ENCODE measurements at places on chromosomes 6 and 20.

- no peak for DNase-seq
Measured at GRCh38 chr20:38558596-38559360, 22.2 kb upstream of the ADIG start.

- DNase-seq = no peak
Measured at GRCh38 chr6:43260791-43261190, 17.5 kb downstream of the TTBK1 start.

DNA sequence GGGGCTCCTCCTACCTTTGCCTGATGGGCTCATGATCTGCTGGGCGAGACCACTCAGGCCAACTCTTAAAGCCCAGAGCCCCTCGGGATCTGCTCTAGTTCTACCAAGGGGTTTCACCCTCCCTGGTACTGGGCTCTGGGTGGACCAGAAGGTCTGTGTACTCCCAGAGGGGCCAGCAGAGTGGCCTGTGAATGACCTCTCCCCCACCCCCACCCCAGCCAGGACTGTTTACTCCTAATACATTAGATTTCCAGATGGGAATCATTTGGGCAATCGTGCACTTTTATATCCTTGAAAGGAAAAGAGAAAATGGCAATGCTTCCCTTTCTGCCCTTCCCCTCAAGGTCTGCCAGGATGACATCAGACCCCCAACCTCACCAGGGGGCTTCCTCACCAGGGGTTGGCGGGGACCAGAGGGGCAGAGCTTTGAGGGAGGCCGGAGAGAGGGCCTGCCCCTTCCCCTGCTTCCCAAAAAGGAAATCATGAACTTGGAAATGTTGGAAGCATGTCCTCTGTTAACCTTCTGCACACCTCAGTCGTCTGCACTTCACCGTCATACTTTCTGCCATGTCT is 37.1 kb upstream of the PMEPA1 start:
- no peak for DNase-seq

DNA sequence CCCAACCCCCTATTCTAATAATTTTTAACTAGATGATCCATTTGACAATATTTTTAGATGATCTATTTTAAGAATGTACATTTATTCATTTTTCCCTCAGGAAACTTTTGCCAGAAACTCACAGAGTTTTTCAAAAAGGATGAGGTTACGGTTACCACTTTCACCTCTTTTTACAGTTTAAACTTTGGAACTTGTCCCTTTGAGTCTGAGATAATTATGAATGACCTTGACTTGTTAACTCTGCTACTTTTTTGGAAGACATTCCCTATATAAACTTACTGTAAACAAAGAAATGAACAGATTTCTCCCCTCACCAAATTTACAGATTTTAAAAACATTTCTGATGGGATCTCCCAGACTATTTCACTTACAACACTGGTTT is 18.4 kb upstream of the BLOC1S5 start:
- no peak for DNase-seq

DNA sequence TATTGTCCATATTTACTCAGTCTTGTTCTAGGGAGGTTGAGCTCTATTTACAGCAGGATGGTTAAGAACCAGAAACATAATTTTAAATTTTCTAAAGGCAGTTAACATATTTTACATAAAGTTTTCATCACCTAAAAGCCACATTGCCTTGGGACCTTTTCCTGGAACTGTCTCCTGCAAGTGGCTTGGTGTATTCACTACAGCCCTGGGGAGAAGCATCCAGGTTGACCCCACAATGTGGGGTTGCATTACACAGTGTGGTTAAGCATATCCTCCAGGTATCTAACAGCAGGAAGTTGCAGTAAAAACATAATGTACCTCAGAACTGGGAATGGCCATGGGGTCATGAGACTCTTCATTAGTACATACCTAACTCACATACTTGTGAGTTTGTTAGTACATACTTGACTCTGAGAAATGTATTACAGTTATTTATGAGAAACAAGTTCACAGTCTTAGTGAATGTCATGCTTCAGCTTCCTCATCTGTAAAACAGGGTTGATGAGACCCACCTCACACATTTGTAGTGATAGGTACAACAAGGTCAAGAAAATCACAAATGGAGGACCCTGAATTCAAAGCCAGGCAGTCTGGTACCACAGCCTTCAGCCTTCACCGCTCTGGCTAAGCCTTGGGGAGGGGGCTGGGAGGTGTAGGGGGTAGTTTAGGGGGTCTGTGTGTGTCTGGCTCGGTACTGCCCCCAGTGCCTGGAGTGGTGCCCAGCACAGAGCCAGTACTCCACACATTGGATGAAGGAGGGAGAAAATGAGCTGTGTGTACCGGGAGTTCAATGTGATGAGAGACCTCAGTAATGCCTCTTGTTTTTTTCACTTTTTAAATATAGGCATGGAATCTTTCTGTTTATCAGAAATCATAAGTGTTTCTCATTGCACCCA is 52.9 kb downstream of the KAT14 start:
- no peak for DNase-seq

- DNase-seq = no peak
Measured at GRCh38 chr6:2230659-2231277, 14.6 kb downstream of the GMDS start.

- no peak for DNase-seq
Measured at GRCh38 chr6:19569563-19569962, 267.6 kb upstream of the ID4 start.

DNA sequence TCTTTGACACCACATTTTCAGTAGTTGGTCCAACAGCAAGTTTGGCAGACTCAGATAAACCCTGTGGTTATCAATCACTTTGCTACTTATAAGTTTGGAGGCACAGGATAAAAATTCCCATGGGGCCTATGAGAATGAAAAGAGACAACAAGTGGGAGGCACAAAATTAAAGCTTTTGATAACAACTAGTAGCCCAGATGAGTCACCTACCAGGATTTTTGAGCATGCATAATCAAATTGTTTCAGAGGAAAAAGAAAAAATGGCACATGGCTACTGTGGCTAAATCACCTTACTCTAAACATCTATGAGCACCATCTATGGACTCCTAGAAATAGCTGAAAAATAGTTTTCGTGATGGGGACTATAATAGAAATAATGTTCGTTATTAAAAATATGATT is 40.8 kb upstream of the BMP5 start:
- no peak for DNase-seq

DNA sequence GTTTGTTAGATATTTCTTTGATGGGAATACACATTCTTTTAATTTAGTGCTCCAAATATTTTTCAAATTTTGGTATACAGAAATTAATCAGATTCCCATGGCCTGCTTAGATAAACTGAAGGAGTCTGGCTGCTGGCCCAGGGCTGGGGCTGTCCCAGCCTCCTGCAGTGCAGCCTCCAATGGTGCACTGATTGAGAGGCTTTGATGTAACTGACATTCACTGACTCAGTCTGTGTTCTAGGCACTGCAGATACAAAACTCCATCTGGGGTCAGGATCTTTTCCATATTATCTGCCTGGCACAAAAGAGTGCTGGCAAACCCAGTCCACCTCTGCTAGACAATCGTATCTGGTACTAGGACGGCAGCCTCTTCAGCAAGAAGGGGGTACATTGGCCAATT is 64.8 kb downstream of the GRIK2 start:
- DNase-seq = no peak

DNA sequence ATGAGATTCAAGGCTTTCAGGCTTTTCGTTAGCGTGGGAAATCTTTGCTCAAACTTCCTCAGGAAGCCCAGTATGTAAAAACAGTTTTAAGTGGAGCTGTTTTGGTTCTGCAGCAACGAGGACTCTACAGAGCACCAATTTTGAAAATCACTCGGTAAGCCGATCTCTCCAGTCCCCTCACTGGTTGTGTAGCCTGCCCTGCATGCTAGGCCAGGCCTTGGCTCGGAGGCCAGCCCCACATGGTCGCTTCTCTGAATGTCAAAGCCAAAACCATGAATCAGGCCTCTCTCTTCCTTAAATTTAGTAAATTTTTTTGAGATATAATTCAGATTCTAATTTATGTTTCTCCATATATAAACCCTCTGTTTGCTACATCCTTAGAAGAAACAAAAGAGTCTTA is 108.0 kb downstream of the CHD6 start:
- DNase-seq = no peak

GRCh38 chr6:104613416-104614001 is 246.2 kb downstream of the HACE1 start:
- DNase-seq = no peak

GRCh38 chr20:37902504-37903313 is at the start of gene VSTM2L:
Gene VSTM2L (plus strand): TSS chr20:37903127. CDS start chr20:37903351, 224 bp downstream.
- no peak for DNase-seq

DNA sequence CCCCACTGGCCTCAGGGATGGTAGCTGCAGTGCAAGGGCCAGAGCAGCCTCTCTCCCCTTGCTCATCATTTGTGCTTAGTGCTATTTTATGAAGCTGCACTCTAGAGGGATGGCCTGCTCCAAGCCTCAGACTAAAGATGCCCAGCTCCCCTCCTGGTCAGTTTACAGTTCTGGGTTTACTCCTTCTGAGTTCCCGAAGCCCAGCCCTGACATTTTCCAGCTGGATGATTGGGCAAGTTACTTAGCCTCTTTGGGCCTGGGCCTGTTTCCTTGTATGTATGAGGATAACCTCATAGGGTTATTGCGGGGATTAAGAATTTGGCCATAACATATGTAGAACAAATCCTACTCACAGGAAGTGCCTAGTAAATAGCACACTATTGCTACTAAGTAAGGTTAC is 31.8 kb upstream of the EMILIN3 start:
- DNase-seq = no peak

- DNase-seq = no peak
Measured at GRCh38 chr6:128557081-128557480, 36.7 kb upstream of the PTPRK start.

- no peak for DNase-seq
Measured at GRCh38 chr6:10528158-10528981, 7.2 kb downstream of the GCNT2 start.

DNA sequence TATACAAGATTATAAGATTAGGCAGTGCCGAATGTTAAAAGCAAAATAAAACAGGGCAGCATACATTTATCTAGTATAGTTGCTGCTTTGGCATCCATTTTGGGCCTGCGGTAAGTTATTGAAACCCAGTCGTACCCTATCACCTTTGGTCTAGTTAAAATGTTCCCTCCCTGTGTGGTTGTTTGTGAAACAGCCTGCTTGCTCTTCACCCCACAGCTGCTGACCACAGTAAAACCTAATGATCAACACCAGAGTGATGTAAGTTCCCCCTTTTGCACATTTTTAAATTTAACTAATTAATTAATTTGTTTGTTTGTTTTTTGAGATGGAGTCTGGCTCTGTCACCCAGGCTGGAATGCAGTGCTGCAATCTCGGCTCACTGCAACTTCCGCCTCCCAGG is 50.3 kb upstream of the TXNDC5 start:
- DNase-seq = no peak

DNA sequence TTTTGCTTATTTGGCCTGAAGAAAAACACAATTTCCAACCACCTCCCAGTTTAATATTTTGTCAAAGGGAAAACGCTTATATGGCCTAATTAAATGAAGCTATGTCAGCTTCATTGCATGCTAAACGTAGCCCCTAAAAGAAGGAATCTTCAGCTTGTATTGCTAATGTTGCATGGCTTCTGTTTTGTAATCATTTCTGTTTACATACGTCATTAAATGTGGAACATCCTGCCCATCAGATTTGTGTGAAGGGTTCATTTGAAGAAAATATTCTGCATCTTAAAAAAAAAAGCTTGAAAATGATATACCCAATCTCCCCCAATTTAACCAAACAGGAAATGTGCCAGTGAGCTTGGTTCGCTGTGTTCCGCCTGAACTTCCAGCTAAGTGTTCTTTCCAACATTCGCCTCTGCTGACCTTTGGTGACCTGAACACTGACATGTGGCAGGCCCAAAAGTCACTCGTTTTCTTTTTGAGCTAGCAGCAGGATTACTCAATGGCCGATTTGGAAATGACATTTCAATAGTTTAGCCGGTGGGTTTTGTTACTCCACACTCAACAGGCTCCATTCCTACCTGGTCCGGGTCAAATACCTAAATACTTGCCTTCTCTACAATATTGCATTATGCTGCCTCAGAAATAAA is 12.7 kb upstream of the SIRT5 start:
- no peak for DNase-seq

DNA sequence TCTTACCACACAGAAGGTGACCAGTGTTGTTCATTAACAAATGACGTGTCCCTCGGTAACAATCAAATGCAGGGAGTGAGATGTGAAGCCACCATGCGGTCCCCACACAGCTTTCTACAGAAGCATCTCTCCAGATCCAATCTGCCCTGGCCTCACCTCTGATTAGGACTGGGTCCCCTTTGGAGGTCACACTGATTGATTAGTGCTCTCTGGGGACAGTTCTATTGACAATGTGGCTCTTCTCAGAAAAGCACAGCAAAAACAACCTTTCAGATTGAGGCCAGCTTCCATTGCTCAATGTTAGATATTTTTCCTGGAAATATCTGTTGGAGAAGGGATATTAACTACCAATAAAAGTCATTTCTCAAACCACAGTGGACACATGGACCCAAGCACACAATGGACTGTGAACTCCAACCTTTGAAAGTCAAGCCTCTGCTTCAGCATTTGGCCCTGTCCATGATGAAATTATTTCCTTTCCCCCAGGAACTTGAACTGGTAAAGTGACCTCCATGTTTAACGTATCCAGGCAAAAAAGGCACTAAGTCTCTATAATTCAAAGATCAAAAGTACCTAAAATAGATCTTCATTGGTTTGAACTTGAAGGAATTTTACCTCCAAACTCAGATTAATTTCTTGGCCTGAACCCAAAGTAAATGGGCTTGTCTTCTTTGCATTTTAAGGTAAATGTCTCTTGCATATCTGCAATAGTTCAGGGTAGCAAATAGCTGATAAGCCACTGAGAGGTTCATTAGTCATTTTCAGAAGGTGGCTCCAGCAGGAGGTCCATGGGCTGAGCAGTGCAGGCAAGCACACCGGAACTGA is 118.5 kb downstream of the FOXA2 start:
- DNase-seq = no peak

DNA sequence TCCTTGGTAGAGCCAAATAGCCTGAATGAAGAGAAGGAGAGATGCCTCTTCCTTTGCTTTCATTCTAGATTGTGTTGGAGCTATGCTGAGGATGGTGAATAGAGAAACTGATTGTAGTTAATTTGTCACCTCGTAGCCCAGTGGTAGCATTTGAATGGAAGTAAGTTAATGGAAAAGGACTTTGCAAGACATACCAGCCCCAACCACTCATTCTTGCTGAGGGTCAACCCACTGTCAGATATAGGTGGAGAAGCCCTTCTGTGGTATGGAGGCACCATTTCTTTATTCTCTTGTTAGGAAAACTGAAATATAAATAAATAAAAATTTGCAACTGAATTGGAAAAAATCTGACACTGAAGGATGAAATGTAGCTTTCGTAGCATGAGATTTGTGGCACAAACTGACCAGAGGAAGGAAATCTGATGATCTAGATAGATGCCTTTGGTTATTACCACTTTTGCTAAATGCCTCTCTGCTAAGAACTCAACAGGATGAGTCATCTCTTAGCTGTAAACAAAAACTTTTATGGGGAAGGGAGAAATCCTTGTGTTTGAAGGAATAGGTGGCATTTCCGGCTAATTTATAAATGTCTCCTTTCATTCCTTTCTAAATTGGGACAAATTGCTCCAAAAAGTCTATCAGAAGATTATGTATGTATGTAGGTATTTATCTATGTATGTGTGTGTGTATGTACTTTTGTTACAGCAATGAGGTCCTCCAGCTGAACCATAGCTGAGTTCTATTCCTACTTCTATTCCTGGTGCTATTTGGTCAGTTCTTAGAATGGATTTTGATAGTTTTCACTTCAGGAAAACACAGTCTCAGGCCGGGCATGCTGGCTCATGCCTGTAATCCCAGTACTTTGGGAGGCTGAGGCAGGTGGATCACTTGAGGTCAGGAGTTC is 76.5 kb upstream of the SUPT3H start:
- DNase-seq = no peak

GRCh38 chr6:157755032-157755745 is 67.9 kb upstream of the SNX9 start:
- DNase-seq = no peak

- no peak for DNase-seq
Measured at GRCh38 chr6:144657691-144658090, 372.6 kb downstream of the UTRN start.
